Stimulated activated CD8-positive, alpha-beta memory T cell treated with anti-CD3 and anti-CD28 coated beads, Interleukin-7, amount 100 ng/mL, for 4 hours (primary cell): ENCODE measurements at places on chromosomes 7 and 10.

DNA sequence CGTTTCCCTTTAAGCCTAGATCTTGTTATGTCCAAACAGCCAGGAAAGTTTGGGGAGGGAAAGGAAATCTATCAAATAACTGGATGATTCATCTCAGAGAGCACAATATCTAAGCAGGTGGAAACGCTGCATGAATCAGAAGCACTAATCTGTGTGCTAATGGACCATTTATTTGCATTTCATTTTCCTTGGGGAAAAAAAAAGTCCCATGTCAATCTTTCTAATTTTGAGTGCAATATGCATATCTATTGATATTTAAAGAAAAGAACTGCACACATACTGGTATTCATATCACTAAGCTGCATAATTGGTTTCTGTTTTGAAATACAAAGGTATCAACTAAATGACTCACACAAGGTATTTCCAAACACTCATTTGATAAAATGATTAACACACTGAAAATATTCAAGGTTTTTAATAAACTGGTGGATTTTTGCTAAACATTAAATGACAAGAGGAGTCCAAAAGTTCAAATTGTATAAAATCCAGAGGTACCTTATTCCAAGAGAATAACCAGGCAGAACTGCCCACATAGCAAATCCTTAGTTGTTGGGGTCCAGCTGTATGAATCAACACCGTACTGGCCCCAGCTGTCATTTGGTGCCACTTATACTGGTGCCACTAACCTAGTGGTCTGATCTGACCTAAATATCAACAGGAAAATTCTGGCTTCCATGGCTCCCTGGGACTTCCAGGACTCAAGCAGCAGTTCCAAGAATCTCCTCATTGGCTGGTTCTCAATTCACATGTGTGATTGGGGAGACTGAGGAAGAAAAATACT, 122.2 kb upstream of the SP4 start:
- no peak for DNase-seq

GRCh38 chr10:17237915-17238444, 9.9 kb downstream of the VIM start:
- no peak for DNase-seq

- no peak for DNase-seq
Measured at GRCh38 chr10:80493522-80494051, 39.5 kb downstream of the TSPAN14 start.

GRCh38 chr10:2828741-2829140, 238.6 kb upstream of the PFKP start:
- no peak for DNase-seq

DNA sequence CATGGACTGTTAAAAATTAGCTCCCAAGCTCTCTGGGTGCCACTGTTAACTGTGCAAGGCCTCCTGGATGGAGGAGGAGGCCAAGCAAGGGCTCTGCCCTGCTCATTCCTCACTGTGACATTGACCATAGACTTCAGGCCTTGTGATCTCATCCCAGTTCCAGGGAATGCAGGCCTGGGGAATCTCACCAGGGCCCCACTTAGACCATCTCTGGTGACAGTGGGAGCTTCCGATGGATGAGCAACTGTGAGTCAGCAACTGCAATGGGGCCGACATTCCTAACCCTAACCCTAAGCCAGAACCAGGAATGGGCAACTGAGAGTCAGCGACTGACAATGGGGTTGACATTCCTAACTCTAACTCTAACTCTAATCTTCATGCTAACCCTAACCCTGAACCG, 50.4 kb upstream of the MSMB start:
- DNase-seq = no peak

DNA sequence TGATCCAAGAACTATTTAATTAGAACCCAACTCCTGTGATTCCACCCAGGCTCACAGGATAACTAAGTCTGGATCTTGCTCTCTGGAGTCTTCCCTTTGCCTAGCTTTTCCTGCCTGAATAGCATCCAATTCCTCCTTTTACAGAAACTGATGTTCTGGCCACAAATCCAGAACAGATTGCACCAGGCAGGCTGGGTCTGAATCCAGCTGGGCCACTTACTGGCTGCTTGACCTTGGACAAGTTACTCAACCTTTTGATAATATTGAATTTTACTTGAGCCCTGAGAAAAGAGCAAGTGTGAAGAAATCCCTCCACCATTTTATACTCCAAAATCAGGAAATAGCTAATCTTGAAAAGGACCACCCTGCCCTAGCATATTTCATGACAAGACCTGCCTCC, 55.5 kb upstream of the SLC35G1 start:
- no peak for DNase-seq

GRCh38 chr10:32929634-32930033, 28.4 kb downstream of the ITGB1 start:
- no peak for DNase-seq

DNA sequence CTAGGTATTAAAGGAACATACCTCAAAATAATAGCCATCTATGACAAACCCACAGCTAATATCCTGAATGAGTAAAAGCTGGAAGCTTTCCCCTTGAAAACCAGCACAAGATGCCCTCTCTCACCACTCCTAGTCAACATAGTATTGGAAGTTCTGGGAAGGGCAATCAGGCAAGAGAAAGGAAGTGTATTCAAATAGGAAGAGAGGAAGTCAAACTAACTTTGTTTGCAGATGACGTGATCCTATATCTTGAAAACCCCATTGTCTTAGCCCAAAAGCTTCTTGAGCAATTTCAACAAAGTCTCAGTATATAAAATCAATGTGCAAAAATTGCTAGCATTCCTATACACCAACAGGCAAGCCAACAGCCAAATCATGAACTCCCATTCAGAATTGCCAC, 131.3 kb downstream of the FANK1 start:
- no peak for DNase-seq

DNA sequence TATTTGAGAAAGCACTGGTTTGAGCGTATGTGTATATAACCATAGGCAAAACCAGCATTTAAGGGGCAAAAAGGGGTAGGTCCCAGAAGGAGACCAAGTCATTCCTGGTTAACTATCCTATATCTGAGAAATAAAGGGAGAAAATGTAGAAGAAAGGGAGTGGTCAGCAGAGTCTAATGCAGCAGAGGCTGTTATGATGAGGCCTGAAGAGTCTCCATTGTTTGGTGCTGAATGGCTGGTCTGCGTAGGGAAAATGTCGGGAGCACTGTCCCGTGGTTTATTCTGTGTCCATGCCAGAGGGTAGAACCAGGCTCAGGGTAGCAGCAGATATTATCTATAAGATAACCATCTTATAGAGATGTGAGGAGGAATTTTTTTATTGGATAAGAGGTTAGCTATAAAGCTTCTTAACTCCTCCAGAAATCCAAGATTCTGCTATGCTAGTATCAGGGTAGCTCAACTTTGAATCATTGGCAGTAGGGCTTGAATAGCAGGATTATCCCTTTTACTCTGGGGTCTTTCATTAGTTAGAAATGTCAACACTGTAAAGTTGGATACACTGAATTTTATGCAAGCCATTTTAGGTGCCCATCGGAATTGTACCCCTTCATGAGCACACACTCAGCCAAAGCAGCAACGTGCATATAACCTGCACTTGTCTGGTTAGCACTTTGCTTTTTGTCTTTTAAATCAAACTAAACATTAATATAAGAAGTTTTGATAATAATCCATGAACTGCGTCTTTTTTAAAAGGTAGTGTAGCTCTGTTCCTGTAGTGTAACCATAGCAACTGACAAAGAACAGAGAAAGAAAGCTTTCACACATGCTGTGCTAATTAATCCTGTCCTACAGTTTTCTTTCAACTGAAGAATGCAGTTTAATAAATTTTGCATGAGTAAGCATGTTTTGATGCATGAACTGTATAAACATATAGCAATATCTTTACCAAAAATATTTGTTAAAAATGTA, 312.0 kb upstream of the FZD1 start:
- DNase-seq = no peak

DNA sequence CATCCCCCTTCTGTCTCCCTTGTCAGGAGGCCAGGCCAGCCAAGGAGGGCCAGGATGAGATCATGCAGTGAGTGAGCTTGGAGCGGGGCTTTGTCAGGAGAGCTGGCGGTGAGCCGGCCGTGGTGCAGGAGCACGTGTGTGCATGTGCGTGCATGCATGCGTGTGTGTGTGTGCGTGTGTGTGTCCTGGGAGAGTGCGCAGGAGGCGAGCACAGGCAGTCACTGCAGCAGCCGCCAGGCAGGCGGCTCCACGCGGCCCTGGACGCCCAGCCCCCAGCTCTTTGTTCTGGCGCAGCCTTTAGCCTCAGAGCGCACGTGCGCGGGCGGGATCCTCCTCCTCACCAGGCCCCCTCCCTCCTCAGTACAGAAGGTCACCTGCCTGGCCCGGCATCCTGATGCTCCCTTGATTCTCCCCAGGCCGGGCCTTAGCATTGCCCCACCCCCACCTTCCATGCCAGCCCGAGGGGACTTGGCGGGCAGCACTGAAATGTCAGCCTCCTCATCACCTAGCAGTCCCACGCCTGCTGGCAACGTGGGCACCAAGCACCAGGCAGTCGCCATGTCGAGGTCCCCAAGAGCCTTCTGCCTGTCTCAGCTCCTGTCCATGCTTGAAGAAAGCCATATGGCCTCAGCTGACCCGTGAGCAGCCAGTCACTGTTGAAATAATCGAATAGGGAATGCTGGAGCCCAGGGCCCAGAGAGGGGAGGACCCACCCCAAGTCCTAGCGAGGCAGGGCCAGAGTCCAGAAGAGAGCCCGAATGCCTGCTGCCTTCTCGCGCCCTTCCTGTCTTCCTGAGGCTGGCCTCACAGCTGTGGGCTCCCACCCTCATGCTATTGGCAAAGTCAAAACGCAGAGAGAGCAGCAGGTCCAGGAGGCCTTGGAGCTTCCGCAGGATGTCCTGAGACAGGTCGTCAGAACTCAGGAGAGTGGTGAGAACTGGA, 125.9 kb upstream of the PPIF start:
- no peak for DNase-seq

DNA sequence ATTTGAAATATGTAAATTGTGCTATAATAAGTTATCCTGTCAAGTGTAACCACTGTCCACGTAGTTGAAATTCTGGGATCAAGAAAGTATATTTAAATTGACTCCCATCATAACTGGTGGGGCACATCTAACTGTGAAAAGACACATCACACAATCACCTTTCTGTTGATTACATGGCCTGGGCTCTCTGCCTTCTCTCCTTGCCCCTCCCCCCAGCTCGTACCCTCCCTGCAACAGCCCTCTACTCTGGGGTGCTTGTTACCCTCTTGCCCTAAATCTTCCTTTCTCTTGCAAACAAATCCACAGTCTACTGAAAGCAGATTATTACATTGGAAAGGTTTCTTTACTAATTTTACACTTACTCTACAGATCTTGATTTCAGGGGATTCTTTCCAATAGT, 56.3 kb downstream of the CCDC186 start:
- no peak for DNase-seq

DNA sequence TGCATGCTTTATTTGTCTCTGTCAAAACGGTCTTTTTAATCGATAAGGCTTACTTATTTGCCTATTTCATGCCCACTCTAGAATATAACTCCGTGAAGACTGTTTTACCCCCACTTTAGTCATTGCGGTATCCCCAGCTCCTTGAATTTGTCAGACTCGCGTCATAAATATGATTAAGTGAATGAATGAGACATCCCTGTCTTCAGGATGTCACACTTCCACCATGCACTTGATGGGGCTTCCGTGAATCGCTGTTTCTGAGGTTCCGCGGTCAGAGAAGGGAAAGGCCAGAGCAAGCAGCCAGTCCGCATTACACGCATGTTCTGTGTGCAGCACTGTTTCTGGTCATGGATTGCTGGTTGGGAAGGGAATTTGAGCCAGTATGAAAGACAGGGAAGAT, 138.8 kb downstream of the CELF2 start:
- no peak for DNase-seq

- no peak for DNase-seq
Measured at GRCh38 chr7:150648353-150649079, 16.3 kb upstream of the GIMAP6 start.

GRCh38 chr10:88670497-88670896, 6.3 kb downstream of the LIPF start:
- DNase-seq = no peak

DNA sequence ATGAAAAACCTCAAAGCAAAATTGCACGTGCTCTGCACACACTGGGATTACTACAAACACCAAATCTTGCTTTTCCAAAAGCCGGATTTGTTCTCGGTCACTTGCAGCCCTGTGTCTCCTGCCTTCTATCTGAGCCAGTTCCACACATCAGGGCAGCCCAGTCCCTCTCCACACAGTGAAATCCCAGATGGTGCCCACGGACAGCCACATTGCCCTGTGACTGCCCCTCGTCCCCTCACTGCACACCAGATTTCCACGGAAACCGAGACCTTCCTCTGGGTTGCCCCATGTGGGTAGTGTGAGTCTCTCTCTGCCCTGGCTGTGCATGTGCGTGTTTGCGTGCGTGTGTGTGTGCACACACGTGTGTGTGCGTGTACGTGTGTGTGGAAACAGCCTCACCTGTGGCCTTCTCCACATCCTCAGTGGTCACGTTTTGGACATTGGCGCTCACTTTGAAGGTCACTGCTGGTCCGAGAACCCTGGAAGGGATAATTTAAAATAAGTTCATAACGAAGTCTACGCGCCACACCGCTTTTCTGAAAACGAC, 506.7 kb downstream of the PTPRN2 start:
- no peak for DNase-seq

- no peak for DNase-seq
Measured at GRCh38 chr10:124632566-124632965, 111.6 kb downstream of the FAM53B start.

GRCh38 chr7:157005456-157006204, 4.8 kb downstream of the MNX1 start:
- no peak for DNase-seq

- no peak for DNase-seq
Measured at GRCh38 chr7:123865517-123866117, 20.6 kb downstream of the HYAL4 start.

GRCh38 chr10:131702531-131703356, 198.1 kb upstream of the PPP2R2D start:
- no peak for DNase-seq

DNA sequence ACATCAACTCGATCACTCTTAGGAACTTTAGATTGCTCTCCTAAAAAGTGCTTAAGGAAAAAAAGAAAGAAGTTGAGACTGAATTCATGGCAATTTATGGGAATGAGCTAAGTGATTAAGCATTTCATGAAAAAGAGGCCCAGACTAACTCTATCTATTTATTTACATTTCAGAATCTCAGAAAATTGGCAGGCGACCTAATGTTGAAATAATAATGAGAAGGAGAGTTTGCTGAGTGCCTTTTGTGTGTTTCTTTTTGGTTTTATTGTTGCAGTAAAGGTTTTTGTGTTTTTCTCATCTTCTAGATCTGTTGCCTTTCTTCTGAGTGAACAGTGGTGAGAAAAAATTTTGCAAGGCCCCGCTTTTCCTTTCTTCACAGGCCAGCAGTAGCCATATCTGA, 3.8 kb downstream of the GRK5 start:
- DNase-seq = no peak

- DNase-seq = no peak
Measured at GRCh38 chr10:43383204-43383971, 12.0 kb downstream of the FXYD4 start.

DNA sequence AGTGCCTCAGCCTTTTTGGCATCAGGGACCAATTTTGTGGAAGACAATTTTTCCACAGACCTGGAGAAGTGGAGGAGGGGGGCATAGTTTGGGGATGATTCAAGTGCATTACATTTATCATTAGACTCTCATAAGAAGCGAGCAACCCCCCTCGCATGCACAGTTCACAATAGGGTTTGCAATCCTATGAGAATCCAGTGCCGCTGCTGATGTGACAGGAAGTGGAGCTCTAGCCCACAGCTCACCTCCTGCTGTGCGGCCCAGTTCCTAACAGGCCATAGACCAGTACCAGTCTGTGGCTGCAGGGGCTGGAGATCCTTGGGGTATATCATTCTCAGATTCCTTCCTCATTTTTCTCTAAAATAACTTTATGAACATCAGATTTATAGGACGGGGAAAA, 50.8 kb downstream of the ATAD1 start:
- no peak for DNase-seq
